ENCODE measurements at places on chromosomes 12 and 14. TPM values are rescaled to one million over a fixed set of nuclear protein-coding genes. Genes with fewer than 3 reads are reported as not detected.

Gene ASB2
- not detected for total RNA-seq

Gene ADAM21
- total RNA-seq = 1.7 TPM

Gene TAS2R42
- not detected for total RNA-seq

Gene OTX2
- total RNA-seq = not detected

Gene COQ10A
- total RNA-seq = 6.9 TPM

Gene HCAR1
- total RNA-seq = not detected

Gene KRT77
- total RNA-seq = not detected

Gene LHX5
- not detected for total RNA-seq

Gene TMEM117
- total RNA-seq = 12.0 TPM

Gene SIX1
- 4.1 TPM for total RNA-seq

Gene POTEG
- total RNA-seq = not detected

Gene OR6C74
- not detected for total RNA-seq

Gene PTPRR
- 0.44 TPM for total RNA-seq

Gene POLE2
- total RNA-seq = 75.1 TPM

Gene IAPP
- not detected for total RNA-seq

GRCh38 chr12:92142251-92142926 lies 3.3 kb downstream of the BTG1 start:
- no peak for DNase-seq

- no peak for DNase-seq
These were observed 83.8 kb upstream of the CCND2 start for GRCh38 chr12:4189721-4190120.

DNA sequence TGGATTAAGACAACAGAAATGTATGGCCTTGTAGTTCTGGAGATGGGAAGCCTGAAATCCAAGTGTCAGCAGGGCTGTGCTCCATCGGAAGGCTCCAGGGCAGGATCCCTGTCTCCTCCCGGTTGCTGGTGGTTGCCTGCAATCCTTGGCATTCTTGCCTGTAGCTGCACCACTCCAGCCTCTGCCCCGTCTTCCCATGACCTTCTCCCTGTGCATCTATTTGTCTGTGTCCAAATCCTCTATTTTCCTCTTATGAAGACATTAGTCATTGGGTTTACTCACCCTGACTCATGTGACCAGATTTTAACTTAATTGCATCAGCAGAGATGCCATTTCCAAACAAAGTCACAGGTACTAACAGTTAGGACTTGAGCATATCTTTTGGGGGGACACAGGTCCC lies 15.1 kb downstream of the TUNAR start:
- peak; percentile 83 for DNase-seq

- DNase-seq = no peak
These were observed 702.9 kb downstream of the TRHDE start for GRCh38 chr12:72974954-72975555.

- DNase-seq = no peak
These were observed 48.7 kb downstream of the SCARB1 start for GRCh38 chr12:124814741-124815613.

- peak; percentile 33 for DNase-seq
These were observed 448.5 kb downstream of the TMEM121 start for GRCh38 chr14:105974902-105975301.

DNA sequence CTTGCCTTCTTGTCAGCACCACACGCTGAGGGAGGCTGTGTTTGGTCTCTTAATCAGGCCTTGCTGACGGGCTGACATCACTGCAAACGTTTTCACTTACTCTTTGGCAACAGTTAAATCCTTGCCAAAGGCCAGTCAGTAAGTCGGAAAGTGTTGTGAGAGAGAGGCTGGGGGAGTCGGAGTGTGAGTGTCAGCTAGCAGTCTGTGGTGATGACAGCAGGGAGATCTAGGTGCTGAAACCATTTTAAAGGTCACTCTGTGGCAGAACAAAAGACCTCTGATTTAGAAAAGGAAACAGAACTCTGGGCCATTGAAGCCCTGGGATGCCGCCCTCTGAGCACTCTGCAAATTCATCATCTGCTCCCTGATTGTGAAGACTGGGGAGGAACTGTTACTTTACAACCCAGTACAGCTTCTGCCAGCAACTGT lies 143.5 kb downstream of the PAX9 start:
- DNase-seq = no peak

DNA sequence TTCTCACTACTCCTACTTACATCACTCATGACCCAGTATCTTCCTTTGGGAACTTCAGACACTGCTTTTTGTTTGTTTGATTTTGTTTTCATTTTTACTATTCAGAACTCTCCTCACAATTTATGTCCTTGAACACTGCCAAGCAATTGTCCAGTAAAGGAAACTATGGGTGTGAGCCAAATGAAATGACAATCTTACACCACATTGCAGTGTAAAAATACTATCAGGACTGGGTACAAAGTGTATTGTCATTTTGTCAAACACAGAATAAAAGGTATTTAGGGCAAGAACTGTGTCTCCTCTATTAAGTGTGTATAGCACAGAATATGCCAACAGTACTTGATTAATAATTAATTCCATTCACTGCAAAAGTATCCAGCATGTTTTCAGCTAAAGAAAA lies 199.3 kb downstream of the ALG10B start:
- no peak for DNase-seq

- no peak for DNase-seq
These were observed 49.5 kb downstream of the FANCM start for GRCh38 chr14:45185100-45185814.

- DNase-seq = no peak
These were observed 110.8 kb downstream of the KCNH5 start for GRCh38 chr14:62934439-62934838.

DNA sequence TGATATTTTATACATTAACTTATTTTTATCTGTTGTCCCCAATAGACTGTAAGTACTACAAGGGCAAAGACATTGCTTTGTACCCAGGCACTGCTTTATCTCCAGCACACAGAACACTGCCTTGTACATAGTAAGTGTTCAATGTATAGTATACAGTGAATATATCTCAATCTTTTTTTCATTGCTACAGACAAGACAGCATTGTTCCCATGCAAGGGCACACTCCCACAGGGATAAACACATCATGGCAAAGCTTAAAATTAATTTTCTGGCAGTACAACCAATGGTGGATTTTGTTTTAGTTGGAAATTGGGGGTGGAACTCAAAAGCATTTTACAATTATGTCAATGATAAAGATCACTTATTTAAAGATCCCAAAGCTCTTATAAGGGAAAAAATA lies 112.3 kb upstream of the EEA1 start:
- no peak for DNase-seq

- no peak for DNase-seq
These were observed 51.4 kb upstream of the BAZ1A start for GRCh38 chr14:34926552-34926951.

- peak; percentile 80 for DNase-seq
These were observed at the start of gene C1QL4 for GRCh38 chr12:49336645-49337584. Gene C1QL4 (minus strand): TSS chr12:49337188. CDS start chr12:49336477, 711 bp downstream.

DNA sequence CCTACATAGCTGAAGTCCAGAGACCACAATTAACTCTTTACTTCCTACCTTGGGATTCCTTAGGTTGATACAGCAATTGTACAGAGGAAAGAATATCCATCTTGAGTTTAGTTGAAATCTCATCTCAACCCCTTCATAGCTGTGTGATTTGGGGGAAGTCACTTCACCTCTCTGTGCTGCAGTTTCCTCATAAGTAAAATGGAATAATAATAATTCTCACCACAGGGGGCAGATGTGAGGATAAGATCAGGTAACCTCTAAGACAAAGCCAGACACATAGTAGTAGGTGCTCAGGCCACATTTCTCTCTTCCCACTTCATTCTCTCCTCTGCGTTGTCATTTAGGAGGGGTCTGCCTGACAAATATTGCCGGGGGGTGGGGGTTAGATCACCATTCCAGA lies 6.7 kb downstream of the FOXN4 start:
- DNase-seq = no peak

DNA sequence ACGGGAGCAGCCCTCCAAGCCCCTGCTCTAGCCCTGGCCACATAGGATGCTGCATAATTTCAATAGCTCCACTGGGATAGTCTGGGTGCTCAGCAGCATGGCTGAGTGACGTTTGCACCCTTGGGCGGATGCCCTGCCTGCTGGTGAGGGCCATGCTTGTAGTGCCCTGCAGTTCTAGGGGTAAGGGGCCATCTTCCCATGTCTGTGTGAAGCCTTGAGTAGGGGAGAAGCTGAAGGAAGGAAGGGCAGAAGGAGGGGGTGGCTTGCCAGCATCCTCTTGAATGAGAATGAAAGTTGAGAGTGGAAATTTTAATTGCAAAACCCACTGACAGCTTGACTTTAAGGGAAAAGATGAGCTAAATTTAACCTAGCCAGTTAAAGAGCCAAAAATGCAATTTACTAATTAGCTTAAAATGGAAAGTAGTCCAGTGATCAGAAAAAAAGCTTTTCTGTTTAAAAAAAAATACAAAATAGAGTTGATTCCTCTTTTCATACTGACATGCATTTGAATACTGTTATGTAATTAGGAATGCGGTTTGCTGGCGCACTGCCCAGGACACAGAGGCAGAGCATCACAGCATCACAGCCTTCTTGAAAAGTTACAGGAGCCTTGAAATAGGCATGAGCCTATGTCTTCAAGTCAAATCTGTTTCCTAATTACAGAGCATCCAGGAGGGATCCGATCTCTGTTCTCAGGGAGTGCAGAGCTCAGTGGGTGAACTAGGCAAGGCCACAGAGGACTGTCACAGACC lies 18.5 kb upstream of the EML1 start:
- peak; percentile 38 for DNase-seq

DNA sequence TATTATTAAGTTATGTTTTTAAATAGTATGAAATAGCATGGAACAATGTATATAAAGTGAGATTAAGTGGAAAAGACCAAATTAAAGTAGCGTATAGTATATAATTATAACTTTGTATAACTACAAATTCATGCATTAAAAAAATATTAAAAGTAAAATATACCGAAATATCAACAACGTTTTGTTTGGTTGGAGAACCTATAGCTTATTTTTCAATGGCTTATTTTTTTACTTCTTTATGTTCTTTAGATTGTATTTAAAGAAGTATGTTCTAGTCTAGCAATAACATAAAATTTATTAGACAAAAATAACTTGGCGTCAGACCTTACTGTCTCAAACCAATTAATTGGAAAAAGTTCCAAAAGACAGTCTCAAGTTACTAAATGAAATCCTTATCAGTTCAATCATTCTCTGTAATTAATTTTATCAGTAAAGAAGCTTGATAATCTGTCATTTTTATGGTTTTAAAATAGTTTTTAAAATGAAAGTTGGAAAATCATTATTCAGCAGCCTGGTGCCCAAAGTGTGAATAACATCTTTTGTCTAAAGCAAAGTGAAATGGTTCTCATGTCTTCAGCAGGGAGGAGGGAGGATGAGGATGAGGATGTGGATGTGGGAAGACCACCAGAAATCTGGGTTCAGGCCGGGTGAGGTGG lies 46.7 kb downstream of the IRAK3 start:
- DNase-seq = no peak

GRCh38 chr12:19121449-19122018 lies 8.0 kb upstream of the PLEKHA5 start:
- no peak for DNase-seq

DNA sequence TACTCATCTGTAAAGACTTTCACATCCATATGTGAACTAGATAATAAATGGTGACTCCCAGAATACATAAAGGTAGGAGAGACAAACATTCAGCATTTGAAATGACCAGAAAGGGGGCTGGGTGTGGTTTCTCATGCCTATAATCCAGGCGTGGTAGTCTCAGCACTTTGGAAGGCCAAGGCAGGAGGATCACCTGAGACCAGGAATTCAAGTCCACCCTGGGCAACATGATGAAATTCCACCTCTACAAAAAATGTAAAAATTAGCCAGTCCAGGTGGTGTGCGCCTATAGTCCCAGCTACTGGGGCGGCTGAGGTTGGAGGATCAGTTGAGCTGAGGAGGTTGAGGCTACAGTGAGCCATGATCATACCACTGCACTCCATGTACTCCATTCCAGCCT lies 4.1 kb upstream of the CS start:
- DNase-seq = no peak

- DNase-seq = no peak
These were observed 129.9 kb upstream of the PDZRN4 start for GRCh38 chr12:41058266-41058665.

- DNase-seq = no peak
These were observed 11.1 kb downstream of the SVOP start for GRCh38 chr12:109009766-109010165.

DNA sequence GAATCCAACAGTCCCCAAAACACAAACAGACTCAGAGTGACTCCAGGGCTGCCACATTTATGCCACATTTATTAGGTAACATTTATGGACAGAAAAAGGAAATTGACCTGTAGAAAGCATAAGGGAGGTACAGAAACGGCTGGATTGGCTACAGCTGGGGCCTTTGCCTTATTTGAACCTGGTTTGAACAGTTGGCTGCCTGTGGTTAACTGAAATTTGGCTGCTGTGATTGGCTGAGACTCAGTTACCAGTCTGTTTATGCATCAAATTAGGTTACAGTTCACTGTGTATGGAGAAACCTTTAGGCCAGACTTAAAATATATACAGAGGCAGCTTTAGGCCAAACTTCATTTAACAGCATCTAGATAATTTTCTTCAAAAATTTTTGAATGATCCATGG lies 27.8 kb upstream of the PCNX1 start:
- no peak for DNase-seq

GRCh38 chr12:69900720-69901131 lies 75.7 kb downstream of the MYRFL start:
- DNase-seq = peak; percentile 18

DNA sequence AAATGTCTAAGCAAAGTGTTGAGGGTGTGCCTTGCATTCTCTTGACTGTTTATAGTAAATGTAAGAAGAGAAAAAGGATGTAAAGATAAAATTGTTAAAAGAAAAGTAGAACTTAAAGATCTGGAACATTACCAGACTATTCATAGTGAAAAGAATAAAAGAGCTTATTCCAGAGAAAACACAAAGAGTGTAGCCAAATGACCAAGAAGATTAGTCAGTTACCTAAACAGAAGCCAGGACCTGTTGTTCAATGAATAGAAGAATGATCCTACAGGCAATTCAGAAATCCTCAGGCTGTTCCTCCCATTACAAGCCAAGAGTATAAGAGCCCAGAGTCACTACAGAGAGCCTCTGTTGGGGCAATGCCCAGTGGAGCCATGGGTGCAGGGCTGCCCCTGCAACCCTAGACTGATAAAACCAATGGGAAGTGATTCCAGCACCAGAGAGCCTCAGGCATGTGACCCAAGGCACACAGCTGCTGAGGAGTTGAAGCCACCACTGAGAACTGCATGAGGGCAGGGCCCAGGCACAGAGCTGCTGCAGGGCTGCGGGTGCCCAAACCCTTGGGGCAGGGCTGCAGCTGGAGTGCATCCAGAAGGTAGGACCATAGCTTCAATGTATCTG lies 91.1 kb upstream of the SLC38A4 start:
- peak; percentile 93 for DNase-seq

GRCh38 chr12:52925717-52926595 lies 21.1 kb upstream of the KRT8 start:
- no peak for DNase-seq

GRCh38 chr14:35661875-35662274 lies 127.9 kb downstream of the INSM2 start:
- no peak for DNase-seq

- peak; percentile 16 for DNase-seq
These were observed 398.3 kb downstream of the APAF1 start for GRCh38 chr12:99043319-99043914.

DNA sequence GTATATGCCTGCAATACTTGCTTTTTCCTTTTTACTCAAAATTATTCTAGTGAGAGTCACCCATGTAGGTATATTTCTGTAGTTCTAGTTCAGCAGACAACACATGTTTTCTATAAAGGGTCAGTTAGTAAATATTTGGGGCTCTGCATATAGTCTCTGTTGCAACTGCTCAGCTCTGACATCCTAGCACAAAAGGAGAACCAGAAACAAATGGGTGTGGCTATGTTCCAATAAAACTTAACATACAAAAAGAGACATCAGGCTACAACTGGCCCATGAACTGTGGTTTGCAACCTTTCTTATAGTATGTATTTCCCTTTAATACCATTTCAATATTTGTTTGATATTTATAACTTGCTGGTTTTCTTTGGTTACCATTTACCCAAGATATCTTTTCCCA lies 11.9 kb downstream of the NT5DC3 start:
- DNase-seq = no peak

All from MG63 (cell line).